ENCODE measurements at places on chromosomes 12 and 14.
A peak's percentile ranks its signal among the peaks of the same experiment; 100 is the strongest.

- DNase-seq, result no peak
Measured at GRCh38 chr14:90538716-90539495, 142.1 kb downstream of the CALM1 start.

DNA sequence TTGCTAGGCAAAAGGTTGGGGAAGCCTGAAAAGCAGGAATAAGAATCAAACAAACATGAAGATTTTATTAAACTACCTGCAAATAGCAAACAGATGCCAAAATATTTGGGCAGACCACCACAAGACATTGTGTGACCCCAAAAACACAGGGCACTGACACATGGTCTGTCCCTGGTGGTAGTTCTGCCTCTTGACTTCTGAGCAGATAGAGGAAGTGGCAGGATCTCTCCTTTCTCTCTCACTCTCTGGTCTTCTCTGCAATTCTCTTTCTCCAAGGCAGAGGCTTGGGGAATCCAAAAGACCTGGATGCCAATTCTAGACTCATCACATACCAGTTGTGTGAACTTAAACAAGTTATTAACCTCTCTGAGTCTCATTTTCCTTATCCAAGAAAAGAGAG, 4.3 kb upstream of the PTGDR start:
- no peak for DNase-seq

DNA sequence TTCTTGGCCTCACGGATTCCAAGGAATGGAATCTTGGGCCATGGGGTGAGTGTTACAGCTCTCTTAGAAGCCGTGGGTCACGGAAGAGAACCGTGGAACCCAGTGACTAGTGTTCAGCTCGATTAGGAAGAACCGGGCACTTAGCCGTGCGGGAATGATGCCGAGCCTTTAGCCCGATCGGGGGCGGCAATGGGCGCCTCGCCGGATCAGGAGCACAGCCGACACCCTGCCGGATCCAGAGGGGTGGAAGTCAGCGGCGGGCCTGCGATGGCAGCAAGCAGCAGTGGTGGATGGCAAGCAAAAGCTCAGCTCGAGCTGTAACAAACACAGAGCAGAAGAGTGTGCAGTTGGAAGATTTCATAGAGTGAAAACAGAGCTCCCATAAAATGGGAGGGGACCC, 21.1 kb upstream of the ULK1 start:
- DNase-seq, result no peak

DNA sequence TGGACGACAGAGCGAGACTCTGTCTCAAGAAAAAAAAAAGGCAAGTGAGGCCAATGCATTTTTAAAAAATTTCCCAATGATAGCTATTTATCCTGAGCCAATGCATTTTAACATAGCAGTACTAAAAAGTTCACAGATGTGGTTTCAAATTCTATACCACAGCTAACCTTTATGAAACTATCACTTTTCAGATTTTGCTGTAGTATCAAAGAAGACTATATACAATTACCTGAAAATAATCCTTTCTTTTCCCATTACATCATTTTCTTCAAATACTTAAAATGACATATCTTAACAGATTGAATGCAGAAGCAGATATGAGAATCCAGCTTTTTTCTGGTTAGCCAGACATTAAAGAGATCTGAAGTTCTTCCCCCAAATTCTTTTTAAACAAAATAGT, 13.2 kb downstream of the ATF7 start:
- no peak for DNase-seq

DNA sequence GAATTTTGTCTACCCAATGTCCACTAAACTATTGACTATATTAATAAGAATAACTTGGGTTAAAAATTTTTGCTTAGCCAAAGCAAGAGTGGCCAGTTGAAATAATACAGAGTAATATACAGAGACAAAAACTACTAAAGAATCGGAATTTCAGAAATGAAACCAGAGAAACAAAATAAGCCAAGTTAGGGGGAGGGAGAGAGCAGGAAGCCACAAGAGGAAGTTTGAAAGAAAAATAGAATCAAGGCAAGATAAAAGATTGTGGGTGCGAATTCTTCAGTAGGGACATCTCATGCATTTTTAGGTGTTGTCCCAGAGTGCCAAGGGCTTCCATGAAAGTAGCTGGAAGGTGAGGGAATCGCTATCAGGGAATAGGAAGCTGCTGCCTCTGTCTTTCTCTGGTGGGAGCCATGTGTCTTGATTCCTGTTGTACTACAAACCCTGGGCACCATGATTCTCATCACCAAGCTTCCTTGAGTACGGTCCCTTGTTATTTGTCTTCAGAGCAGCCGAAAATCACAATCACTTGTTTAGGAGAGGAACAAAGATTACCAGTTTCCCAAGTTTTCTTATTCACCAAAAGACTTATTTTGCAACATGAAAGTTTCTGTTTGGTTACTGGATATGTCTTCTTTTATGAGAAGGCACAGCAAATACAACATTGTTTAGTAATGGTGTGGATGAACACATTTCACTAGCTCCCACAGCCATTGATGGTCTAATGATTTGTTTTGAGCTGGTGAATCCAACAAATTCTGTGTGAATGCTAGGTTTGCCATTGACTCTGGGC, 16.7 kb downstream of the NEUROD4 start:
- DNase-seq, result no peak

DNA sequence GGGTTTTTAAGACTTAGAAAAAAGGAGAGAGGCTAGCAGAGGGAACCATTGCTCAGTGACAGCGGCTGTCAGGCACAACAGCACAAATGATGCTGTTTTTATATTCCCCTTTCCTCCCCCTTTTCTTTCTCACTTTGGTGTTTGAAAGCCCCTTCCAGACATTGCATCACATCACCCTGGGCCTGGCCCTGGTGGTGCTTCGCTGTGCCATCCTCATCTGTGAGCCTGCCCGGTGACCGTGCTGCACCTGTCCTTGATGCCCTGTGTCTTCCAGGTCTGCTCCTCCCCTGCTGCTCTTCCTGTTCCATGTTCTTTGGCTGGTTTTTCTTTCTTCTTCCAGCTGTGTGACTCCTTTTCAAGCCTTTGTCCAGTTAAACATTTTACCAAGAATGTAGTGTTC, 24.8 kb downstream of the KLC1 start:
- DNase-seq, result no peak

- peak; percentile 51 for DNase-seq
Measured at GRCh38 chr14:26597071-26597588, 703 bp downstream of the NOVA1 start.

DNA sequence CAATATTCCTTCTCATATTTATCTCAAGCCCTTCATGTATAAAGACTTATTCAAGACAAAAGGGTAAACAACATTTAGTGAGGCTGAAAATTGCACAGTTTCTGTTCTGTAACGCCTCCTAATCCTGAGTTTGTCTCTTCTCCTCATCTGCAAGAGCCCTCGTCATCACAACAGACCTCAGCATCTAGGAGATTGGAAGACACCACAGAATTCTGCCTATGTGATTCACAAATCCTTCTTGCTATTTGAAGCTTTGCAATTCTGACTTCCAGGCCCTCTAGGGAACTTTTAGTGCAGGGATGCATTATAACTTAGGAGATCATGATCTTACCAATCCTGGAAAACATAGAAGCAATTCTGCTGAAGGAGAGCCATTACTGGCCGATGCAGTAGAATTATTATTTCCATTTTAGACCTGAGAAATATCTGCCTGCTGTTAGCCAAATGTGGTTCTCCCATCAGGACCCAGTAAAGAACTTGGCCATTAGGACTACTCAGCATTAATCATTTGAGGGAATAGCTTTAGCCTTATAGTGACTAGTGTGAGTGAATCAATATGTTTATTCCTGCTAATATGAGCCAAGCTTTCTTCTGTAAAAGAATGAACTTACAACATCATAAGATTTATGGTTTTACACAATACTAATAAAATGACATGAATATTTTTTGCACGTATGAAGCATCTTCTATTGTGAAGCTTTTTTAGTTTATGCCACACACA, 119.5 kb downstream of the ANO4 start:
- DNase-seq, result no peak
